ENCODE measurements at places on chromosomes 6 and 20.

- no peak for DNase-seq
Observed at GRCh38 chr6:157106487-157106886, 216.8 kb downstream of the TMEM242 start.

DNA sequence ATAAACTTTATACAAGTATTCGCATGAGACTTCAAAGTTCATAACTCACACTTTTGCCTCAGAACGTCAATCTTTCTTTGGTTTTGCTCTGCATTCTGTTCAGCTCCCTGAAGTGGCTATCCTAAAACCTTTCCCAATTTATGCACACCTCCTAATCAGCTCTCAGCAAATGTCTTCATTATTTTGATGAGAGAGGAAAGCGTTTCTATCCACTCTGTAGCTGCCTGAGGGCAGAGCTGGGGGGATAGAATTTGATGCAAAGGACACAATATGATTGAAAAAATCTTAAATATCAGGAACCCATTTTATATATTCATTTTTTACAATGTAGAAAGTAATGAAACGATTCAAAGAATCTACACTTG is 66.8 kb downstream of the MOXD1 start:
- DNase-seq = no peak

- DNase-seq = peak; percentile 98
Observed at GRCh38 chr6:30066577-30067459, at the start of gene PPP1R11. TSS of gene PPP1R11 (plus strand) at chr6:30067198. CDS start at chr6:30067411, 213 bp downstream.

DNA sequence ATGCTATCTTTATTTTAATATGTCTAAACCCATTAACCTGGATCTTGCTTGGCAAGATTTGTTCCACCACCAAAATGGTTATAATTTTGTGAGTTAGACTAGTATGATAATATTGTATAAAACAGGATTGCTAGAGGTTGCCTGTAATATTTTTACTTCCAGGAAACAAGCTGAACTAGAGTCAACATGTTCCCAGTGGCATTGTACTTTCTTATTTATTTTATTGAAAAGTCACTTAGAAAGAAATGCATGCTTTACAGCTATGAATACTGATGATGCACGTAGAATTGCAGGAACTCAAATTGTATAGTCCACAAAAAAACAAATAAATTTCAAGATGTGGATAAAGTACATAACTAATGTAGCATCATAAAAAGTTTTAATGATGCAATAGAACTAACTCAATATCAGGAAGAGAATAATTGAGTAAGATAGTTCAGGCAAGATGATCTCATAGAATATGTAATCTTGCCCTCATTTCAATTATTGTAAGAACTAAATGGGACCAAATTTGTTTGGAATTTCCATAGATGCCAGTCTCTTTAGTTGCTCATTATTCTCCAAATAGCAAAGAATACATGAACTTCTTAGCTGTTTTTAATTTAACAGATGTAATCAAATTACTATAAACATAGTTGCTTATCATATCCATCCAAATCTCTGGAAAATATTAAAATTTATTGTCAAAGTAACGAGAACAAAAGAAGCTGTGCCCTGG is 451.8 kb downstream of the COL12A1 start:
- DNase-seq = no peak

Measured in stimulated activated CD4-positive, alpha-beta T cell treated with anti-CD3 and anti-CD28 coated beads, Interleukin-2, amount 100 ng/mL, for 24 hours (primary cell).